Panc1 (cell line): ENCODE measurements at places on chromosomes 4 and X.

DNA sequence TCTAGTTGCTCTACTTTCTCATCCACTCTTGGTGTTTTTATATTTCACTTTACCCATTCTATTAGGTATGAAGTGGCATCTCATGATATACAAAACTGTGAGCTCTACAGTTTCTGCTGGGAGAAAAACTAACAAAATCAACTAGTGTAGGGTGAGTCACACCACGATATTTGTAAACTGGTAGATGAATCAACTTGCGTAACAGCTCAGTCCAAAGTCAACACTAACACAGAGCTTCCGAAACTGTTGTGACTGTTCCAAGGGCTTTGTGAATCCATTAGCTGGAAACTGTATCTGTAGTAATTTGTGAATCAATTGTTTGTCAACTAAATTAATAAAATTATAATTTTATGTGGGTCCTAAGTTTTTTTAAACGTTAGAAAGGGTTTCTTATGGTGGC is 119.8 kb upstream of the TSPAN5 start:
- peak; percentile 58 for DNase-seq

DNA sequence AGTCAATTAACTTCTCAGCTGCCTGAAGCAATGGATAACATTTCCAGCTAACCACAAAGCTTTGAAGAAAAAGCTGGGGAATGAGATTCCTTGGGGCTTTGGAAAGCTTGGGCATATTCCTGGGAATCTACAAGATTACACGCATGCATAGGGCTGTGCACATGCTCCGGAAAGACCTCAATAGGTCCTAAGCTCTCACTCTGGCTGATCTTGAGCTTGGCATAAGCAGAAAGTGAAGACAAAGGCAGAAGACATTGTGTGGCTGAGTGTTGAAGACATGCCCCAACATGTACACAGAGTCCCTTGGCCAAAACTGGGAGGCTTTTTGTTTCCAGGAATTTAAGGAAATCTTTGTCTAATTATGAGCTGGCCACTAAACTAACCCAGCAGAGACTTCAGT is 31.2 kb downstream of the ATG4A start:
- DNase-seq = no peak

- DNase-seq = no peak
These were observed 36.3 kb downstream of the OPHN1 start for GRCh38 chrX:68396953-68397352.

DNA sequence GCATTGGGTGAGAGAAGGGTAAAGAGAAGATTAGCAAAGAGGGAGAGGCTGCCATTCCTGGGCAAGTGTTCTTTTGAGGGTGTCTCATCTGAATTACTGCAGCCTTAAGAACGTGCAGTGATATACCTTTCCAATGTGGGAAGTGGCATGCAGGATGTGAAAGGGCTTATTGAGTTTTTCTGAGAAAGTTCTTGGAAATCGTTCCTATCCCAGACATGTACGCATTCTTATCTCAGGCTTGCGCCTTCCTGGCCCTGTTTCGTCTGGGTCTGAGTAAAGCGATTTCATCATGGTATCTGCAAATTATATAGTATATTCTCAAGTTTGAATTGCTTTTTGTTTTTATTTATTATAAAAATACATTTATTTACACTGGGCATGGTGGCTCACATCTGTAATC is 699.8 kb downstream of the TRAM1L1 start:
- DNase-seq = no peak
